Activated CD4-positive, alpha-beta memory T cell treated with anti-CD3 and anti-CD28 coated beads for 36 hours (primary cell): ENCODE measurements at places on chromosomes 2 and 18. TPM values are rescaled to one million over a fixed set of nuclear protein-coding genes. Genes with fewer than 3 reads are reported as not detected.

- DNase-seq = no peak
- H3K27me3 ChIP-seq = no peaks in the 10 kb centered on the region
- H3K4me1 ChIP-seq = no peaks in the 10 kb centered on the region
- H3K36me3 ChIP-seq = no peaks in the 10 kb centered on the region
- H3K27ac ChIP-seq = no peak overlapping the region
Measured at GRCh38 chr18:39660141-39660540, 2094.5 kb upstream of the CELF4 start.

GRCh38 chr2:226777611-226778010, 22.0 kb downstream of the IRS1 start:
- no peaks in the 10 kb centered on the region for H3K27me3 ChIP-seq
- no peak for DNase-seq
- peaks cover 8% of the 10 kb centered on the region for H3K4me1 ChIP-seq
- peaks cover 5% of the 10 kb centered on the region for H3K36me3 ChIP-seq

DNA sequence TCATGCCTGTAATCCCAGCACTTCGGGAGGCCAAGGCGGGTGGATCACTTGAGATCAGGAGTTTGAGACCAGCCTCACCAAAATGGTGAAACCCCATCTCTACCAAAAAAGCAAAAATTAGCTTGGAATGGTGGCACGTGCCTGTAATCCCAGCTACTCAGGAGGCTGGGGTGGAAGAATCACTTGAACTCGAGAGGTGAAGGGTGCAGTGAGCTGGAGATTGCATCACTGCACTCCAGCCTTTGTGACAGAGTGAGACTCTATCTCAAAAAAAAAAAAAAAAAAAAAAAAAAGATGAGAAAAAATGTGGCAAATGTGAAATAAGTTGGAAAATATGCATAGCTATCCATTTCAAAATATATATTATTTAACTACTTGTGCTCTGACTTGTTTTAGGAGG, 65.0 kb downstream of the KCNS3 start:
- H3K36me3 ChIP-seq = no peaks in the 10 kb centered on the region
- H3K4me1 ChIP-seq = no peaks in the 10 kb centered on the region
- no peak overlapping the region for H3K4me3 ChIP-seq
- no peak overlapping the region for H3K27ac ChIP-seq
- no peak for DNase-seq

DNA sequence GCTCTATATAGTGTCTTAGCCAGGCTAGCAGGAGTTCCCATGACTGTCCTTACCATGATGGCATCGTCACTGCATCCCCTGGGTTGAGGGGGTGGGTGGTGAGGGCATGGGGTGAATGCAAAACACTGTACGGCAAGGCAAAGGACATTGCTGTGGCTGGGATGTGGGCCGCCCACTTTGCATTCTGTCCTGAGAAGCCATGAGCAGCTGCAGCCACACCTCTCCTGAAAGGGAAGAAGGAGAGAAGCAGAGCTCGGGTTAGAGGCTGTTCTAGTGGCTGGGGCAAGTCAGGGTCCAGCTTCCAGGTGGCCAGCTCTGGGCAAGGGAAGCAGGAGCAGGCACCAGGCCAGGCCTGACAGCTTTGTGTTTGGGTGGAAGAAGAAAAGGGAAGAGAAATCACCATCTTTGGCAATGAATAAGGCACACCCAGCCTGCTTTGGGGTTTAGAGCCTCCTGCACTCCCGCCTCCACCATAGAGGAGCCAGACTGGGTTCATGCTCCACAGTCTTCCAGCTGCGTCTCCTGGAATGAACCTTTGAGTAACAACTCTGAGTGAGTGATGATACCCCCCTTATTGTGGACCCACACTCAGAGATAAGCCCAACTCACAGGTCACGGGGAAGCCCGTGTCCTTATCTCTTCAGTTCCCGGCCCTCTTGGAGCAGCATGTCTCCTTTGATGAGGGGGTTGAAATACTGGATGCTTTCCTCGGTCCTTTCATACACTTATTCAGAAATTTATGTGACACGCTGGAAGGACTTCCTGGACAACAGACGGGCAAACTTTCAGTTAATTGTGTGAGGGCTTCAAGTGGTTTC, 63.4 kb downstream of the INPP4A start:
- no peaks in the 10 kb centered on the region for H3K36me3 ChIP-seq
- H3K4me1 ChIP-seq = peaks cover 83% of the 10 kb centered on the region
- H3K27ac ChIP-seq = peak overlapping the region; percentile 55
- DNase-seq = no peak
- H3K27me3 ChIP-seq = no peaks in the 10 kb centered on the region

Gene VPS4B
- total RNA-seq = 41.7 TPM

Gene CHRNA1
- total RNA-seq = not detected
